ENCODE measurements at places on chromosomes 13 and 19. TPM values are rescaled to one million over a fixed set of nuclear protein-coding genes. Genes with fewer than 3 reads are reported as not detected.

DNA sequence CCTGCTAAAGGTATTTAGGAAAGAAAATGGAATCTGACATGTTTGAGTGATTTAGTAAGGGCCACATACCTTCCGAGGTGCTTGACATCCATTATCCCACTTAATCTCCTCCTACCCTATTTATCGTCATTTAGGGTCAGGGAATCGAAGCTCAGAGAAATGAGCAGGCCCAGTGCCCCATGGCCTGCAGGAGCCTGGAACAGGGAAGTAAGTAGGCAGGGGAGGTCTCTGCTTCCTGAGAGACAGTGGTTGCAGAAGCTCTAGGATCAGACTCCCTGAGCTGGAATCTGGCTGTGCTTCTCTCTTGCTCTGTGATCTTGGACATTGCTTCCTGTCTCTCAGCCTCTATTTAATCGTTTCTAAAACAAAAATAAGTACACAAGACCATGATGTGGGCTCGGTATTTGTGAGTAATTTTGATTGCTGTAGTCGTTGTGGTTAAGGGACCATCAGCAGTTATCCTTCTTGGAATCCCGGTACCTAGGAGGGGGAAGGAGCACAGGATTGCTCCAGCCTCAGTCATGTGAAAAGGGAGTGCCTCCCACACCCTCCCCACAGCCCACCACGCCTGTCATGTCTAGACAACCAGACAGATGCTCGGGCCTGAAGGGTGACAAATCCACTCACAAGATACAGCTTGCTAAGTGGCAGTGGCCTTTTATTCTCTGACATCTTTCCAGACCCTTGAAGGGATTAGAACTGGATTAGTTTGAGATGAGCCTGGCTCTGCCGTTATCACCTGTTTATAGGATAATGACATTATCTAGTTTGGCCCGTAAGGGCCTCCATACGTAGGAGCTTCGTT lies 169.2 kb upstream of the TSHZ3 start:
- DNase-seq = no peak

GRCh38 chr19:46724468-46724867 lies 7.6 kb upstream of the PRKD2 start:
- DNase-seq = no peak

DNA sequence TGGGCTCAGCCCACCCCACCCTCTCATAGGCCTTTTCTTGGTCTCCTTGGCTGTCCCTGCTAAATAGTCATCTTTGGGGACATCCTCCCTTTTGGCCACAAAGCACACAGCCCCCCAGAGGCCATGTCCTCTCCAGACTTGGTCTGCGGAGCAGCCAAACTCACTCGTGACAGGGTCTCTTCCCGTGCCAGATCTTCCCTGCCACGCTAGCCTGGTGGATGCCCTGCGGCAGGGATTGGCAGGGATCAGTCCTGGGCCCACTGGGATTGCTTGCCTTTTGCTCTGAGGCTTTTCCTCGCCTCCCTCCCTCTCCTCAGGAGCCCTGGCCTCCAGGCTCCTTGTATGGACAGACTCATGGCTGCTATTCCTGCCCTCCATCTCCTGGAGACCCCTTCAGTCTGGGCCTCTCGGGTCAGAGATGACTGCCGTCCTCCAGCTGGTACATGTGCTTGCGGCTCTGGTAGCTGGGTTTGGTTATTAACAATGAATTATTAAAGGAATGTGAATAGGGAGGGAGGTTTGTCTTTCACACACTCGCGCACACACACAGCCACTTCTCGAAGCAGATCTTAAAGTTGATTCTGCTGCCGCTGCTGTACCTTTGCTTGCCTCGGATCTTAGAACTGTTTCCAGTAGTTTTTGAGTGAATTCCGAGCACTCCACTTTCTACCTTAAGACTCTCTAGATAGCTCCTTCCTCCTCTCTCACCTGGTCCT lies 45.1 kb downstream of the NFIX start:
- DNase-seq = no peak

- DNase-seq = no peak
These were observed at the start of gene UNC13A for GRCh38 chr19:17687857-17688784. UNC13A (minus strand) TSS chr19:17688354; CDS start chr19:17688199, 155 bp downstream.

- no peak for DNase-seq
These were observed 1539.4 kb downstream of the EFNB2 start for GRCh38 chr13:104996022-104996421.

The LILRA1 gene
- not detected for total RNA-seq

The SHISA7 gene
- not detected for total RNA-seq

The OR7A5 gene
- total RNA-seq = not detected

All from Peyer's patch (tissue), 4 donors.